ENCODE measurements at places on chromosomes 3 and 15.

DNA sequence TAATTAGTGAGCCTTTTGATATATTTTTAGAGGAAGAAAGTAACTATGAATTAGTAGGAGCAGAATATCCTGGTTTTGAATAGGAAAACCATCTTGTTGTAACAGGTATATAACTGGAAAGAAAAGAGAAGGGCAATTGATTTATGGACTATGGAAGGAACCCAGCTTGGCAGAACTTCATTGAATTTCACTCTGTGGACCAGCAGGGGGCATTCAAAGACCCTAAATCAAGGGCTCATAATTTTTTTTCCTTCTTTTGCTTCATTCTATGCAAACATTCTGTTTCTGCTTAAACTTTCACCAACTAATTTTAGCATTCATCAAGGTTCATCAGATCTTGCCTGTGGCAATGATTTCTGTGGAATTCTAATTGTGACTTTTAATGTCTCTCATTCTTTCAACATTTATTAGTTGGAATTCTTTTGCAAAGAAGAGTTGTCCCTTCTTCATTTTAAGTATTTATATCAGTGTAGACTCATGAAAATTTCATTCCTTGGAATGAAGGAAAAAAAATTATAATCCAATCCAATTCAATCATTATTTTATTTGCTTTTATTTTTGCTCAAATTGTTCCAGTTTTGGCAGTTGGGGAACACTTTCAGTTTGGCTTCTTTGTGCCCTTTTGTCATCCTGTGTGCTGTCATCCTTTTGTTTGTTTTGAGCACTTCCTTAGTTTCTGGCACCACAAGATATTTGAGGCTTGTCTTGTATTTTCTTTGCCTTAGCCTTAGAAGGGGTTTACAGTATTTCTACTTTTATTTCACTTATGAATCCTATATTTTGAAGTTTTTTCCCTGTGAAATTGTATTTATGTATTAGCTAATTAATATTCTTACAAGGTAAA lies 30.4 kb downstream of the NXPE3 start:
- no peak overlapping the region for H3K27ac ChIP-seq
- H3K4me1 ChIP-seq = no peaks in the 10 kb centered on the region
- DNase-seq = no peak
- no peaks in the 10 kb centered on the region for H3K27me3 ChIP-seq
- H3K4me3 ChIP-seq = no peak overlapping the region

- H3K4me3 ChIP-seq = no peak overlapping the region
- no peaks in the 10 kb centered on the region for H3K4me1 ChIP-seq
- DNase-seq = no peak
- H3K27me3 ChIP-seq = no peaks in the 10 kb centered on the region
Observed at GRCh38 chr3:134054231-134054630, 24.5 kb upstream of the SLCO2A1 start.

DNA sequence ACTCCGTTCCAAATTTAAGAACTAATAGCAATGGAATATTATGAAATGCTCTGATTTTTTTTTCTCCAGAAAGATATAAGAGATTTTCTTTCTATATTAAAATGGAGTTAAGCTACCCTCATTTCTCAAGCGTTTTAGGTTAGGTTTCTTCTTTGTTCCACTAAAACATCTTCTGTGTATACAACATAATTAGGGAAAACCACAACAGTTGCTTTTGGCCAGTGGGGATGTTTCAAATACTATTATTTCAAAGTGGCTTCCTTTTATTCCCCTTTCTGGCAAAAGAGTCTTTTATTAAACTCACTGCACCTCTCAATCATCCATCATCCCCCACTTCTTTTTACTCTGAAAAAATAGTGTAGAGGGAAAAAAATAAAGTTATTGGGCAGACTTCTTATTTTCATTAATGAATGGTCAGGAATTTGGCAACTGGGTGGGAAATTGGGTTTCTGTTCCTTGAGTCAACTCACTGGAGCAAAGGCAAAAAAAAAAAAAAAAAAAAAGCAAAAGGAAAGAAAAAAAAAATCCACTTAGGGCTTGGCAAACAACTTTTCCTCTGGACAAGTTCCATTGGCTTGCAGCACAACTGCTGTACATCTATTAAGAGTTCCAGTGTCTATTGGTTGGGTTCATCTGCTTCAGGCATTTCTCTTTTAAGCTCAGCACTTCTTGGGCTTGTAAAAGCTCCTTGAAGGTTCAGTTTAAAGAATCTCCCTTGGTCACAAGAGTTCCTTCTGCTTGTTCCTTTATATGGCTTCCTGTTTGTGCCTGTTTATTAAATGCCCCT lies 963.4 kb downstream of the ROBO1 start:
- no peak overlapping the region for H3K27ac ChIP-seq
- no peaks in the 10 kb centered on the region for H3K27me3 ChIP-seq
- H3K36me3 ChIP-seq = no peaks in the 10 kb centered on the region
- no peaks in the 10 kb centered on the region for H3K4me1 ChIP-seq
- H3K4me3 ChIP-seq = no peak overlapping the region

DNA sequence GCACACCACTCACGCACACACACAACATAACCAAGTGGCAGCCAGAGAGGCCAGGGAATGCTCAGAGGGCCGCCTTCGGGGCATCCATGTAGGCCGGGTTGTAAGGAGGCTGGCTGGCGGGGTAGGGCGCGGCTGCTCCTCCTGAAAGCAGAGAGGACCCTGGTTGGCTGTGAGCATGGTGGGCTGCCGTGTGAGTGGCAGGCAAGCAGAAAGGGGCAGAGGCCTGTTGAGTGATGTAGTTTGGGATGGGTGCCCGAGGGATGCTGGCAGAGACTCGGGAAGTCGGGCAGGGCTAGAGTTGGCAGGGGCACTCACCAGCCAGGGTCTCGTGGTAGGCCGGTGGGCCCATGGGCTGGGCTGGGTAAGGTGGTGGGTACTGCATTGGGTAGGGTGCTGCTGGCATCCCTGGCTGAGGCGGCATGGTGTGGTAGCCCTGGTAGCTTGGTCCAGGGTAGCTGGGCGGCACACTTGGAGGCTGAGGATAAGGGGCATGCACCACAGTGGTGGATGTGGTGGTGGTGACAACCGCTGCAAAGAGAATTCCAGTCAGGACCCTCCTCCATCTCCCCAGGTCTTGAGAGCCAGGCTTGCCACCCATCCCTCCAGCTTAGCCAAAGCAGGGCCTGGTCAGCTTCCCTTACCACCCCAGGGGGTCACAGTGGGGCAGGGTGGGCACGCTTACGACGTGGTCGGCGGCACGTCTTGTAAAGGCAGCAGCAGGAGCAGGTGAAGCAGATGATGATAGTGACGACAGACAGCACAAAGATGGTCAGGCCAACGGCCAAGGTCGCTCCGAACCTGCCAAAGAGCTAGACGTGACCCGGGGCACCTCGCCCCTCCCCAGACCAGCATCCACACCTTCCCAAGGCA lies 22.7 kb downstream of the ATRIP start:
- peak overlapping the region; percentile 92 for H3K27ac ChIP-seq
- H3K4me1 ChIP-seq = peaks cover 11% of the 10 kb centered on the region
- no peak overlapping the region for H3K4me3 ChIP-seq
- H3K27me3 ChIP-seq = no peaks in the 10 kb centered on the region
- peak; percentile 66 for DNase-seq
- peaks cover 3% of the 10 kb centered on the region for H3K36me3 ChIP-seq

- H3K4me3 ChIP-seq = no peak overlapping the region
- no peaks in the 10 kb centered on the region for H3K4me1 ChIP-seq
- H3K27ac ChIP-seq = no peak overlapping the region
- H3K36me3 ChIP-seq = no peaks in the 10 kb centered on the region
- no peaks in the 10 kb centered on the region for H3K27me3 ChIP-seq
Observed at GRCh38 chr15:27125185-27125584, 154.2 kb downstream of the GABRG3 start.

- H3K36me3 ChIP-seq = no peaks in the 10 kb centered on the region
- DNase-seq = no peak
- H3K4me1 ChIP-seq = no peaks in the 10 kb centered on the region
- H3K27ac ChIP-seq = no peak overlapping the region
- H3K27me3 ChIP-seq = no peaks in the 10 kb centered on the region
- H3K4me3 ChIP-seq = no peak overlapping the region
Observed at GRCh38 chr3:139797724-139798343, 120.1 kb upstream of the NMNAT3 start.
